Gastrocnemius medialis (tissue), 4 donors: ENCODE measurements at places on chromosomes 4 and X.

DNA sequence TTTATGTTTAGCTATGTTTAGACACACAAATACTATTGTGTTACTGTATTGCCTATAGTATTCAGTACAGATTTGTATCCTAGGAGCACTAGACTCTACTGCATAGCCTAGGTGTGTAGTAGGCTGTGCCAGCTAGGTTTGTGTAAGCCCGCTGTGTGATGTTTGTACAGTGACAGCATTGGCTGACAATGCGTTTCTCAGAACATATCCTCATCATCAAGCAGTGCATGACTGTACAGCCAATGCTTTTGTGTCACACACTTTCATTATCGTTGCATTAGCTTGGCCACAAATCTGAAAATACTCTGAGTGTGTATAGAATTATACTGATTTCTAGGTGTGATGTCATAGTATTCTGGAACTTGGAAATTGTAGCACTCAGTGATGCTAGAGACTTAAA lies 63.4 kb downstream of the CLDN34 start:
- DNase-seq = no peak

GRCh38 chr4:10085386-10085785 lies 31.2 kb downstream of the WDR1 start:
- no peak for DNase-seq

- DNase-seq = no peak
These were observed 44.2 kb downstream of the RTL9 start for GRCh38 chrX:110402850-110403221.

DNA sequence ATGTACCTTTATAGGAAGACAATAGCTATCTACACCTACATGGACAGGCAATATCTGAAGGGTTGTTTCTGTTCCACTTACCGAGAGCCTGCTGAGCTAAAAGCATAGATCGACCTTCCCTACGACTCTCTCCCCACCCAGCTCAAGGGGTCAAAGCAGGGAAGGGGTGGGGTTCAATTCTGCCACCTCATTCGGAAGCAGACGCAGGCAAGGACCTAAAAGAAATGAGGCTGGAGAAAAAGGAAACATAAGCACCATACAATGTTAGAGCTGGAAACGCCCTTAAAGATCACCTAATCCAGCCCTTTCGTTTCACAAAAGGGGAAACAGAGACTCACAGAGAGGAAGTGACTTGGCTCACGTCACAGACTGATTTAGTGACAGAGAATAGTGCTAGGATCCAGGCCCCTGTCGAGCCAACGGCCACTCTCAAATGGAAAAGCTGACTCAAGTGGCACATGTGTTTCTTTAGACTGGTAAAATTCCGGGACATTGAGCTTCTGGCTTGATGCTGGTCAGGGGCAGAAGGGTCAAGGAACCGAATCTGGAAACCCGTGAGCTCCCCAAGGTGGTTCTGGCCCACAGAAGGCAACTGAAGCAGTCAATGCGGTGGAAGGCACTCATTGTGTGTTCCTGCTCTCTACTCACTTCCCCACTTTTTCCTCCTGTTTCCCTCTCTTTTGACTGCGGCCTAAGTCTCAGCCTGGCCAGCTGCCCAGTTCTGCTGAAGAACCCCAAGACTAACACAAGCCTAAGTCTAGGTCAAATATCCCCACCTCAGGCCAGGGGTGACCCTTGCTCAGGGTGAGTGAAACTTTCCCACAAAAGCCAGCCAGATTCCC lies 7.5 kb downstream of the SEPTIN6 start:
- no peak for DNase-seq

DNA sequence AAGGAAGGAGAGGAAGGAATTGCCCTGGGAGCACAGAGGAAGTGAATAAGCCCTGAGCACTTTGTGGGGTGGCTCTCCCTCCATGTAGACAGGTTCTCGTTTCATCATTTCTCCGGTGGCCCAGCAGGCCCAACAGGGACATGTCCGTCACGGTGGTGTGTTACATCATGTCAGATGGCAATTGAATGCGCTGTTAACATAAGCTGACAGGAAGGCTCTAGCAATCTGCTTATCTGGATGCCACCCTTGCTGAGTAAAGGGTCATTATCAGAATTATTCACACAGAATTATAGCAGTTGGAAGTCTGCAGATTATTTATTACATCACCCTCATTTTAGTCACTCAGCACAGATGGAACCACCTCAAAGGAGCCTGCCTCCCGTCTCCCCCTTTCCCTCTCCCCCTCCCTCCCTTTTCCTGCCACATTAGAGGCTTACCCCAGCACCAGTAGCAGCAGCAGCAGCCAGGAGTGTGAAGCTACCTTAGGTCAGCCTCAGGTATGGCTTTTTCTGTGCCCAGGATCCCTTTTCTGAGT lies 124.3 kb upstream of the TRIM2 start:
- DNase-seq = no peak

DNA sequence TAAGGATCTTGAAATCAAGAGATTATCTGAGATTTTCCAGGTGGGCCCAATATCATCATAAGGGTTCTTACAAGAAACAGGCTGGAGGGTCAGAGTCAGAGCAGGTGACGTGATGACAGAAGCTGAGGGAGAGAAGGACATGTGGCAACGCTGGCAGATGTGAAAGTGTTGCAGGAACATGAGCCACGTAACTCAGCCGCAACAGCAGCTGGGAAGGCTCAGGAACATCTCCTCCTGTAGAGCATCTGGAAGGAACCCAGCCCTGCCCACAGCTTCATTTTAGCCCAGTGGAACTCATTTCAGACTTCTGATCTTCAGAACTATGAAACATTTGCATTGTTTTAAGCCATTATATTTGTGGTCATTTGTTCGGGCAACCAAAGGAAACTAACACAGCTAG lies 156.3 kb upstream of the VEGFC start:
- no peak for DNase-seq

GRCh38 chr4:85147481-85148076 lies 181.1 kb upstream of the WDFY3 start:
- peak; percentile 38 for DNase-seq

GRCh38 chrX:136747003-136747986 lies 33.4 kb downstream of the ARHGEF6 start:
- DNase-seq = peak; percentile 34
